Ovary (tissue), 10 donors: ENCODE measurements at places on chromosomes 3 and 15. TPM values are rescaled to one million over a fixed set of nuclear protein-coding genes. Genes with fewer than 3 reads are reported as not detected.
A peak's percentile ranks its signal among the peaks of the same experiment; 100 is the strongest.

The PRKAR2A gene
- 51.0 TPM for total RNA-seq

The GRAMD1C gene
- total RNA-seq: 1.4 TPM

The APOD gene
- 191 TPM for total RNA-seq

The ABTB1 gene
- 42.4 TPM for total RNA-seq

The CHST13 gene
- total RNA-seq: 0.87 TPM

The TGM5 gene
- total RNA-seq: not detected

The PGBD4 gene
- total RNA-seq: 1.4 TPM

The NR1I2 gene
- total RNA-seq: 0.20 TPM

The XXYLT1 gene
- total RNA-seq: 7.3 TPM

The C3orf80 gene
- total RNA-seq: 0.32 TPM

The GTF2A2 gene
- 99.9 TPM for total RNA-seq

The CHRM5 gene
- not detected for total RNA-seq

The MESP2 gene
- not detected for total RNA-seq

DNA sequence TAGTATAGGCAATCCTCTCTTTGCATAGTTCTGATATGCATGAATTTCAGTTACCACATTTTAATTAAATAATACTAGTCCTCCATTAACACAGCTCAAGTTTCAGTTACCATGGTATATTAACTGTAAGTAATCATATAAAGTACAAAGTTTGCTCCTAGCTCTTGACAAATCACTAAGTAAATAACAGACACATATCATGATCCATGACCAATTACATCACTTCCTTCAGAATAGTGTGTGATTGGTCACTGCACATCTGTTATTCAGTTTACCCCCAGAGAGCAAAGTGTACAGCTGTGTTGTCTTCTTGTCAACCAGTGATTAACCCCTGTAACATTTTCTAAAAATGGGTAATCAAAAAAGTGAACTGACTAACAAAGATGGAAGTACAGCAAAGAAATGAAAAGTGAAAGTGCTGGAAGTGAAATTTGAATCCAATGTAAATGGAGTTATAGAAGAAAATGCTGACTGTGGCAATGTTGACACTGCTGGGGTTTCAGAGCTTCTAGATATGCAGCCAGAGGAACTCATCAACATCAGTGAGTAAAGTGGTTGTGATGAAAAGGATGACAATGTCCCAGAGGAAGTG lies 30.2 kb upstream of the LEKR1 start:
- no peak for DNase-seq

DNA sequence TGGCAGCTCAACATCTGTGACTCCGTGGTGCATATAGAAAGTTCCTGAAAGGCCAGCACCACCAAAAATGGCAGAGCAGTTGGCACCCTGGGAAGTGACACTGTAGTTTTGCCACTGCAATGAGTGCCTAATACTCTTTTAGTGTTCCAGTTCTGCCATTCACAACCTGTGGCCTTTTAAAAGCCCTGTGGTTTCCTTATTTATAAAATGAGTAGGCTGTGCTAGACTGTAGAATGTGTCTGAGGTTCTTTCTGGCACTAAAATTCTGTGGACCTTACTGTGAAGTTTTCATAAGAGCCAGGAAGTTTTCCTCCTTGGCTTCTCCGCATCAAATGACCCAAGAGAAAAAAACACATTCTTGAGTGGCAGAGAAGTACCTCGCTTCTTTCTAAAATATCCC lies 74.1 kb downstream of the MME start:
- no peak for DNase-seq

DNA sequence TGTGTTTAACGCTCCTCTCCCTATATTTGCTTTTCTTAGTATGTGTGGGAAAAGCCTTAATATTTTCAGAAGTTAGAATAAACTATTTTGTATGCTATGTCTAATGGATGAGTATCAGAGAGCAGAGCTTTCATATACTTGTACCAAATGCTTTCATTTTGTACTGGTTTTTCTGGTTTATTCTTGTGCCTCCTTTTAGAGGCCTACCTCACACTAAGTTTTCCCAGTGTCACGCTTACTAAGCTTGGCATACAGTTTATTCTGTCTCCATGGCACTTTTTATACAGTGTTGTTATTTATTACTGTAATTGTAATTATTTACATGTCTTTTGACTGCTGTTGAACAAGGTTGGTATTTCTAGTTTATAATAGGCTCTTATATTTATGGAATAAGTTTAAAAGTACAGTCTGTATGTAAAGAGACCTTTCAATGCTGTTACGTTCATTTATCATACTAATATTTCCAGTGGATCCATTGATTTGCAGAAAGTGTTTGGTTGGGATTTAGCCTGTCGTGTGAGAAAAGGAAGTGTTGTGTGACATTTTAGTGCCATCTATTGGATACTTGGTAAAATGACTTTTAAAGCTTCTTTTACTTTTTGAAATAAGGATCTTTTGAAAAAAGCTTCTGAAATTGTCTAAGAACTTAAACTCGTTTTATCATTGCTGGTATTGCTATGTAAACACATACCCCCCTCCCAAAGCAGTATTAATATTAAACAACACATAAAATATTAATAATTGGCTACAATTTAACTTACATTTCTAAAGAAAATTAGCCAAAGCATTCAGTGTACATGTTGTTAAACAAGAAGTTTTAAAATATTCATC lies 5.2 kb upstream of the EBLN2 start:
- no peak for DNase-seq

DNA sequence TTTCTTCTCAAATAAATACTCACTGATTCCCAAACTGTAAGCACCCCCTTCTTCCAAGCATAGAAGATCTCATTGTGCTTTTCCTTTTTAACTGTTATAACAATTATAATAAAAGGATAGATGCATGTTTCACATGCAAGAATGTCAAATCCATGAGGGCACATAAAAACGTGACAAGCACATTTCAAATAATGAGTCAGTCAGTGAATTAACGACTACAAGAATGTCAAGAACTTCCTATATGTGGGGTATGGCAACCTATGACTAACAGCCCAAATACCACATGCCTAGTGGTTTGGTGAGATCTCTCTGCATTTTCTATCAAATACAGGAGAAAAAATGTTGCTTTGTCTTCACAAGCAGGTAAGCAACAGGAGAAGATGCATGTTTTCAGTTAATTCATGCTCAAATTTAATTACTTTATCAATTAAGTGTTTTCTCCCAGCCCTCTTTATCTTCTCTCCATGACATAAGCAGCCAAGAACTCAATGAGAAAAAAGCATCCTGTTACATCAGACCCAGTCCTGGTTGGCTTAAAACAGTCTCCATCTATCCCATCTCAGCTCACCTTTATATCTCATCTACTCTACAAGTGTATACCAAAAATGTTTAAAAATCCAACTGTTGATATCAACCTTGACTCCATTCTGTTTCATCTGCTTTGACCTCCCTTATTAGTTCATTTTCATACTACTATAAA lies 181.5 kb upstream of the LMCD1 start:
- DNase-seq: no peak

DNA sequence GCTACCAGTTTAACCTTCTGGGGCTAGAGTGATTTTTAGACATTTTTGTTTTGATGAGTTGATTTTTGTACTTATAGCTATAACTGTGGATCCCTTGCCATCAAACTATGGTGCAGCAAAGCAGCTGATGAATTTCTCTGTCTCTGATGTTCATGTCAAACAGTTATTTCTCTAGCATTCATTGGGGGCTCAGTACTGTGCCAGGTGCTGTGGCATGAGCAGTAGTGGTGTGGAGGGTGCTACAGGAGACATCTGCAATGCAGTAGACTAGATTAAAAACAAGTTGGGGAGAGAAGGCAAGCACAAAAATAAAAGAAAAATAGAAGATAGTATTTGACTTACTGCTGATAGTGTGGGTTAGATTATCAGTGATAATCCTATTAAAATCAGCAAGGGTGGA lies 95.3 kb downstream of the AKAP13 start:
- DNase-seq: no peak

DNA sequence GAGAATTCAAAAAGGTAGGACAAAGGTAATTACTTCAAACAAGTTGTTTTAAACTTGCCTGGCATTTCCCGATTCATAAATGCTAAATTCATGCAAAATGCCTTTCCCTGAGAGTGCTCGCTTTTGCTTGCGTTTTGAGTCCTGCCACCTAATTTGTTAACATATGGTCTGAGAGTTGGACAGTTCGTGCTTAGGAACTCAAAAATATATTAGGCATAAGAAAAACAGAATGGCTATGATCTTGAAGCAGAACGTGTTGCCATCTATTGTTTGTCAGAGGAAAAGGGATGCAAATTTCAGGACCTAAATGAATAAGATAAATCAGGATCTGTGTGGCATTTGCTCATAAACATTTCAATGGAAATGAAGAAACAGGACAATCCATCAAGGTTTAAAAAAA lies 195.8 kb downstream of the ZMAT3 start:
- no peak for DNase-seq

- no peak for DNase-seq
Measured at GRCh38 chr3:125123451-125124305, 67.9 kb upstream of the HEG1 start.

- DNase-seq: no peak
Measured at GRCh38 chr3:114418107-114418506, 124.3 kb downstream of the TIGIT start.

- no peak for DNase-seq
Measured at GRCh38 chr3:171950373-171950772, 89.0 kb upstream of the FNDC3B start.

DNA sequence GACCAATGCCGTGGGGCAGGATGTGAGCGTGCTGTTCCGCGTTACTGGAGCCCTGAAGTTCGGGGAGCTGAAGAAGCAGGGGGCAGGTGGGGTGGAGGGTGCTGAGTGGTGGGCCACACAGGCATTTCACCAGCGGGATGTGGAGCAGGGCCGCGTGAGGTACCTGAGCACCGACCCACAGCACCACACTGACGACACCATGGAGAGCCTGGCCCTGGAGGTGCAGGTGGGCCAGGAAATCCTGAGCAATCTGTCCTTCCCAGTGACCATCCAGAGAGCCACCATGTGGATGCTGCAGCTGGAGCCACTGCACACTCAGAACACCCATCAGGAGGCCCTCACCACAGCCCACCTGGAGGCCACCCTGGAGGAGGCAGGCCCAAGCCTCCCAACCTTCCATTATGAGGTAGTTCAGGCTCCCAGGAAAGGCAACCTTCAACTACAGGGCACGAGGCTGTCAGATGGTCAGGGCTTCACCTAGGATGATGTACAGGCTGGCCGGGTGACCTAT lies 179.6 kb downstream of the TBC1D2B start:
- no peak for DNase-seq

DNA sequence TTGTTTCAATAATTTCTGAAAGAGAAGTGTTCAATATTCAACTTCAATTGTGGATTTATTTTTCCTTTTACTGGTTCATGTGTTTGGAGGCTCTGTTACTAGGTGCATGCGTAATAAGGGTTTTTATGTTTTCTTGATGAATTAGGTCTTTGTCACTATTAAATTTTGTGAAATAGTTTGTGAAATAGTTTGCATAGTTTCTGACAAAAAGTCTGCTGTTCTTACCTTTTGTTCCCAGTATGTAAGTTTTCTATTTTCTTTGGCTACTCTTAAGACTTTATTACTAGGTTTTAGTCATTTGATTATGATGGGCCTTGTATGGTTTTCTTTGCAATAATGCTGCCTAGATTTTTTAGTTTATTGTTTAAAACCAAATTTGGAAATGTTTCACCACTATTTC lies 38.0 kb downstream of the MEF2A start:
- no peak for DNase-seq

GRCh38 chr15:81747026-81747425 lies 298.8 kb downstream of the MEX3B start:
- DNase-seq: no peak

GRCh38 chr3:182869059-182869458 lies 75.8 kb downstream of the ATP11B start:
- DNase-seq: no peak

- no peak for DNase-seq
Measured at GRCh38 chr3:124248471-124249028, 256.6 kb upstream of the ROPN1 start.

GRCh38 chr15:77168616-77169015 lies 97.7 kb upstream of the TSPAN3 start:
- DNase-seq: no peak

- DNase-seq: peak; percentile 51
Measured at GRCh38 chr3:101687142-101687931, 819 bp upstream of the RPL24 start.

- DNase-seq: no peak
Measured at GRCh38 chr3:69750549-69750948, 11.3 kb downstream of the MITF start.

GRCh38 chr3:82122554-82123345 lies 361.3 kb upstream of the GBE1 start:
- DNase-seq: no peak

GRCh38 chr3:99637016-99637367 lies 1.4 kb upstream of the COL8A1 start:
- no peak for DNase-seq

DNA sequence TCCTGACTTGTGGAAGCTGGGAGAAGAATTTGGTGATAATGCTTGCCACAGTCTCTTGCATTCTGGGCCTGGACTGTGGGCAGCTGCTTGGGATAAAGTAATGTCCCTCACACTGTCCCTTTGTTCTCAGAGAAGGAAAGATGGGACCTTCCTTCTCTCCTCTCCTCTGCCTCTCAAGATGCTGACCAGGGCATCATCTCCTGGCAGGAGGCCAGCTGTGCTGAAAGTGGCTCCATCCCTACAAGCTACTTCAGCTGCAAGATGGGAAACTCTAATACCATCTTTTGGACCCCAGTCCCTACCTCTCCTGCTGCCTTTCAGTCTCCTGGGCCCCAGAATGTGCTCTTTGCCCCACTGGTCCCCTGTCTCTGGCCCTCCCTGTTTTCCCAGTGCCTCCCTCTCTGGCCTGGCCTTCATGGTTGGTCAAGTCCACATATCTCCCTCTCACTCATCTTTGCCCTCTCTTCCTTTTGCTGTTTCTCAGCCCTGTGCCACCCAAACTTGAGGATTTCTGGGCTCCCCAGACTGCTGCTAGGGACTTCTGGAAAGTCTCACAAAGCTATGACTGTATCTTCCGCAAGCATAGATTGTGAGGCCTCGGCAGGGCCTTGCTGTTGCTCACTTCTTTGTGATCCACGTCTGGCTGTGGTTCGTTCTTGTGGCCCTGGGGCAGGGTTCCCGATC lies 7.1 kb upstream of the SLC6A20 start:
- no peak for DNase-seq

DNA sequence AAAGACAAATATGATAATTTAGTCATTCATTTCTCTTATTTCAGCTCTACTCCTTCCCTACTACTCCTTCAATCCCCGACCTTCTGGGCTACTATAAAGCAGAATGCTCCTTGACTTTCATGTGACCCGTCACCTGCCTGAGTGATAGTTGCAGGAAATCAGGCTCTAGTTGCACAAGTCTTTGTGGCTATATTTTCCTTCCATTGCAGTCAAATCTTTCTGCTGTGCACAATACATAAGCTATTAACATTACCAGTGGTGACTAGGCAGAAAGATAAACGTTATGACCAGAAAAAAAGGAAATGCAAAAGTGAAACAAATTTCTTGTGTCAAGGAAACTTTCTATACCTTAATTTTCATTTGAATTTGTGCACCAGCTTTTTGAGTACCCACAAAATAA lies 2.3 kb downstream of the SUCNR1 start:
- DNase-seq: no peak
